ENCODE measurements at places on chromosomes 1 and 21.

GRCh38 chr1:46221749-46222148, 18.6 kb downstream of the LURAP1 start:
- no peak for DNase-seq

GRCh38 chr1:46533179-46533864, 18.1 kb downstream of the KNCN start:
- peak; percentile 42 for DNase-seq

DNA sequence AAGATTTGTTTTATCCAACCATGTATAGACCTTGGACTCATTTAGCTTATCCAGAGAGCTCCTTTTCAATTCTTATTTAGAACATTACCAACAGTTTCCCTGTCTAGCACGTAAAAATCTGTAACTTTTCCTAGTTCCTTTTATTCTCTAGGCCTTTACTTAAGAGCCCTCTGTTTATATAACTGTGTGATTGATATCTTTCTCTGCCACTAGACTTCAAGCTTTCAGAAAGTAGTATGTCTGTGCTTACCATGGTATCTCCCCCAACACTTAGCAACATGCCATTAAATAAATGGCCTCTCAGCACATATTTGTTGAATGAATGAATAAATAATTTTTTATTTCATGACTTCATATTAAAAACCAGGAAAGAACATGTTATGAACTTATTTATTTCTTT, 209.4 kb downstream of the PTPRC start:
- no peak for DNase-seq

DNA sequence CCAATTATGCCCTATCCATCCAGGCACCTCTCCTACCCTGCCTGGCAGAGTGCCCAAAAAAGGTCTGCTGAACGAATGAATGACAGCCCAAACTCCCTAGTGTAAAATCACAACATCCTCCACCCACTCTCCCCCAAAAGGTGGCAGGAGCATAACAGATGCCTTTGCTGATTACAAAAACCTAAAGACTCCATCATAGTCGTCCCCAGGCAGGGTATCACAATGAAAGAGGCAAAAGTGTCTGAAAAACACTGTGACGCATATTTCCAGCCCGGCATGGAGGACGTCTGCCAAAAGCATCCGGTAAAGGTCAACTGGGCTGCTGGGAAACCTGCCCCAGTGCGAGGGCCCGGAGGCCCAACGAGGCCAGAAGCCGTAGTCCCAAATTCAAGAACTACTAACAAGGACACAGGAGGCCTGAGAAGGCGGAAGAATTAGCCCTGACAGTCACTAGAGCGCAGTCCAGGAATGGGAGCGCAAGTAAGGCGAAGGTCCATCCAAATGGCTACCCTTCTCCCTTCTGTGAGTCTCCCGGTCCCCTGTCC, 576 bp downstream of the SMIM12 start:
- no peak for DNase-seq

DNA sequence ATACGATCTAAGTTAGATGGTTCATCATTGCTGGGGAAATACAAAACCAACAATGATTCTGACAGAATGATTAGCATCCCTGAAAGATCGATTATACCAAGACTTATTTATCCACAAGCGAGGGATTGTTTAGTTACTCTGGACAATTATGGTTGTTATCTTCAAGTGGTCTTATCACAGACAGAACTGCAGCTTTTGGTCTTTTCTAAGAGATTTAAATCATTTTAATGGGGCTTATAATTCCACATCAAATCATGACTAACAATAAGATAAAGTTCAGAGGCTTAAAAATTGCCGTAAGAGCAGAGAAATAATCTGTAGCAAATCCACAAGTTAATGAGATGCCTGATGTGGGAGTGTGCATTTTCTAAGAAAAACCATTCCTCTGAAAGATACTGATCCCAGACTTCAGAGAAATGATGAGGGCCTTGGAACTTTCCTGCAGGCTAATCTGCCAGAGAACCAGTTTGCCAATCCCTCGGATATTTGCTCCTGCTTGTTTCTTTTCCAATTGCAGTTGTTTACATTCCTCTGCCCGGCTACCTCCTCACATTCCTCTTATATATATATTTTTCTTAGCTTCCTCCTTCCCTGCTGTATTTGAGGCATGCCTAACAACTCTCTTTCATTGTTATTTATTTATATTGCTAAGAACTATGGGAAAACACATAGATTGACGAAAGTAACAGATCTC, 134.8 kb downstream of the BACH1 start:
- DNase-seq: no peak

- DNase-seq: no peak
Measured at GRCh38 chr1:37288900-37289299, 185.5 kb upstream of the ZC3H12A start.

- no peak for DNase-seq
Measured at GRCh38 chr21:30518876-30519275, 16.9 kb upstream of the KRTAP19-5 start.

DNA sequence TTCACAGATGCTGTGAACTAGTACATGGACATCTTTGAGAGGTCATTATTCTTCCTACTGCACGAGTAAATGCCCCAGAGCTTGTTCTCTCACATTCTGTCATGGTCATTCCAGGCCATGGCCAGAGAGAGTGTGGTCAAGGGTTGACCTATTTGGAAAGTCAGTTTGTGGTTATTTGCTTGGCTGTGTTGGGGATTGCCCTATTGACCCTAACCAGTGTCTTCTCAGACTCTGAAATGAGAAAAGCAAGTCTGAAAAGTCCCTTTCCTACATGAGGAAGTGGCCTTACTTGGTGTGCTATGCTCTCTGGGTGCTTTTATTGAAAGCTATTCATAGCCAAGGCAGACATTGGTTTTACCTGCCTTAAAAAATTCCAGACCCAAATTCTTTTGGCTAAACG, 26.6 kb downstream of the CLIC6 start:
- no peak for DNase-seq

- DNase-seq: no peak
Measured at GRCh38 chr21:15735409-15735808, 5.6 kb downstream of the USP25 start.

DNA sequence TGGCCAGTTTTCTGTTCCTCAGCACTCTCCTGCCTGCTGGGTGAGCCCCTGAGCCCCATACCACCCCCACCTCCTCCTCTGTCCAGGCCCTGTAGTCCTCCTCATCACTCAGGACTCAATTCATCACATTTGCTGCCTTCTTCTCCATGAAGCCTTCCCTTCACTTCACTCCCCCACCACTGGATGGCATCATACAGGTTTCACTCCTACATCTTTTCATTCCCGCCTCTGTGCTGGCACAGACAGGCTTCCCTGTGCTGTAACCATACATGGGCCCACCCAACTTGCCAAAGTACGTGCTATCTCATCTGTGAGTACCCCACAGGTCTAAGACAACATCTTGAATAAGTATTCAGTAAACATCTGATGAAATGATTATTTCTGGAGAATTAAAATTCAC, 56.9 kb downstream of the SLC45A1 start:
- DNase-seq: no peak

GRCh38 chr1:107952989-107953388, 12.0 kb downstream of the VAV3 start:
- no peak for DNase-seq

GRCh38 chr1:91091812-91092211, 70.0 kb upstream of the ZNF644 start:
- DNase-seq: no peak

DNA sequence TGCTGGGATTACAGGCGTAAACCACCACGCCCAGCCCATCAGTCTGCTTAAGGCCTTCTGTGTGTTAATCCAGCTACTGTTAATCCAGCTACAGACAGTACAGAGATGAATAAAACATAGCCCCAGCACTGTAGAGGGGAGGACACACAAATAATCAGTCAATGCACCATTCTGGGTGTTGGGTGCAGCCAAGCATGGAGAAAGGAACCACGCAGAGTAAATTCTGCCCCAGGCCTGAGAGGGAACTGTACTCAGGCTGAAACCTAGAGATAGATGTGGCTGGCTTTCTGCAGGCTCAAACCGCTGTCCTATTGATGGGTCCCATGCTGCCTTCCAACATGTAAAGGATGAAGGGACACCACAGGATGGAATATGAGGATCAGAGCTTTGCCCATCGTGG, 136.8 kb upstream of the IGSF21 start:
- DNase-seq: no peak

DNA sequence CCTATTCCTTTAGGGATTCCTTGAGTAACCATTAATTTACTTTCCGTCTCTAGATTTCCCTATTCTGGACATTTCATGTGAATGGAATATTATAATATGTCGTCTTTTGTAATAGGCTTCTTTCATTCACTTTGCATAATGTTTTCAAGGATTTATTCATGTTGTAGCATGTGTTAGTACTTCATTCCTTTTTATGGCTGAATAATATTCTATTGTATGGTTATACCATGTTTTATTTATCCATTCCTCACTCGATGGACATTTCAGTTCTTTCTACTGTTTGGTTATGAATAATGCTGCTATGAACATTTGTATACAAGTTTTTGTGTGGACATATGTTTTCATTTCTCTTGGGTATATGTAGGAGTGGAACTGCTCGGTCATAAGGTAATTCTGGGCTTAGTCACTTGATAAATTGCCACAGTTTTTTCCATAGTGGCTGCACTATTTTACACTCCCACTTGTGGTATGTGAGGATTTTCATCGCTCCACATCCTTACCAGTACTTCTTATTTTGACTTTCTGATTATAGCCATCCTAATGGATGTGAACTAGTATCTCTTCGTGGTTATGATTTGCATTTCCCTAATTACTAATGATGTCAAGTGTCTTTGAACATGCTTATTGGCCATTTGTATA, 17.7 kb downstream of the PPP2R5A start:
- DNase-seq: no peak

- DNase-seq: no peak
Measured at GRCh38 chr1:234868296-234869147, 258.5 kb upstream of the IRF2BP2 start.

GRCh38 chr1:231934797-231935196, 308.2 kb downstream of the DISC1 start:
- DNase-seq: no peak

- DNase-seq: no peak
Measured at GRCh38 chr1:26362331-26362730, 8.4 kb upstream of the CRYBG2 start.

DNA sequence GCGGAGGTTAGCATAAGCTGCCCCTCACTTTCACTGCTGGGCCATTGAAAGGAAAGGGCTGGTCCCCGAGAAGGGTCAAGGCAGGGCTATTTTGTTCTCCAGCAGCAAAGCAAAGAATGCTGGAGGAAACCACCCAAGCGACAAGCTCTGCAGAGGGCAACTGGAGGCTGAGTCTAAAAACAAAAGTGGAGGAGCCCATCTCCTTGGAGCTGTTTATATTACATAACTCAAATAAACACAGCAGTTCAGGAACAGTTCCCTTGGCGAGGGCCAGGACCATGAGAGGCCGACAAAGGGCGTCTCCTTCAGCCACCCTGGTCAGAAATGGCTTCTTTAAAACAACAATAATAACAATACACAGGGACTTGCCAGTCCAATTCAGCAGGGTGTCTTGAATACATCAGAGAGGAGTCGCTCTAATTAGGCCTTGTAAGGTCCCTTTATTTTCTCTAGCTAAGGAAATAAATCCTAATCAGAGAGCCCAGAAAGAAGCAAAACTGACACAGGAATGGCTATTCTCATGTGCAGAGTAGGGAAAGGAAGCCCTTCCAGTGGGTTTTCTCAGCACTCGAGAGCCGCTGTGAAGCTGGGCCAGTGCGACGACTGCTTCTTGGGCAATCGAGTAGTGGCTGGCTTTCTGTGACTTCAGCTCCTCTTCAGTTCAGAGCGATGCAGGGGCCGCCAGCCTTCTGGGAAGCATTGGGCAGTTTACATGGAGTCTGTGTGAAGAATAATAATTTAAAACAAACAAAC, 57.0 kb upstream of the TARBP1 start:
- DNase-seq: no peak

DNA sequence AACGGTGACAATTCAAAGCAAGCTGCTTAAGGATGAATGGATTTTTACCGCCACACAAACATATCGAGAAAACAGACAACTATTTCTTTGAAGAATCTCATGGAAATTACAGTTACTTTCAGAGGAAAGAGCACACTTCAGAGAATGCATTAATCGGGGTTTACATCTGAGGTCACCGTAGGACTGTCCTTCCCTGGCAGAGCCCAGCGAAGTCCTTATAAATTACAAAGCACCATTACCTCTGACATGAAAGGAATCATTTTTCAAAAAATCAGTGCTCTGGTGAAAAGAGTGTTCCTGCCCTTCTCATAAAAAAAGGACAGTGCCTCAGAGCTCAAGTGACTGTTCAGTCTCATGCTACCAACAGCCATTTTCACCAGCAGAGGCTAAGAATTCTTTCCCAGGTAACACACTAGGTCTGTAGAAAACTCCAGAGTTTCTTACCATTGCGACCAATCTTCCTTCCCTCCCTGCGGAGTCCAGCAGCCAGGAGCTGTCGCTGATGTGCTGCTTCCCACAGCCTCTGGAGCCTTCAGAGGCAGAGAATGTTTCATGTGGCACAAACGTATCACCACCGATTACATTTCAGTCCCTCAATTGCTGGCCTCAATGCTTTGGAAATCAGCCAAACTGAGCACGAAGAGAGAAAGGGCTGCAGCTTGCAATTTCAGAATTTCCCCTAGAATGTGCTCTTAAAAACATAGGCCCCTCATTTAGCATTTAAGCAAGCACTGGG, 75.4 kb downstream of the PLD5 start:
- DNase-seq: no peak

DNA sequence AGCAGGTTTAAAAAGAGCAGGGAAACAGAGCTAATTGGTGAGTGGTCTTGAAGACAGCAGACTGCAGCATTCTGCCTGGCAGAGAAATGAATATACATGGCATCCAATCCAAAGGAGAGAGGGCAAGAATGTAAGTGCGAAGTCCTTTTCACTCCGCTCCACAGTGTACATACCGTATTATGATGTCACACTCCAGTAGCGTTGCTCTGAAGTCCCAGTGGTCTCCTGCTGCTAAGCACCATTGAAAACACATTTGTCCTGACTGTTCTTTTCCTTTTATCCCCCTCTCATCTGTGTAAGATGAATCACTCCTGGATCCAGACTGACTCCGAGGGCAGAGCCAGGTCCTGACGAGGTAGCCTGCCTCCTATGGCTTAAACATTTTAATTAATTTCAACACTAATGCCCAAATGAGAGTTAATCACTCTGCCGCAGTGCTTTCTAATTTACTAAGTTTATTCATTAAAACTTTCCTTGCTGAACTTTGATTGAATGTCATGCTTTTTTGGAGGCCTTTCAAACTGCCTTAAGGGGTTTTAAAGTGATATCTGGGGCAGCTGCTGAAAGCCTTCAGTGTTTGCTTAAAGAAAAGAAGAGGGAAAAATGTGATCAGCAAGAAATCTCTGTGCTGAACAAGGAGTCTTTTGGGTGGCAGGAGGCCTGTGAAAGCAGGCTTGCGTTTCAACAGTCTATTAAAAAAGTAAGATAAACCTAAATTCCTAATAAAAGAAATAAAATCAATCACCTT, 227.2 kb downstream of the ATG4C start:
- DNase-seq: no peak

GRCh38 chr1:235650341-235651169, 971 bp upstream of the GNG4 start:
- no peak for DNase-seq

- DNase-seq: no peak
Measured at GRCh38 chr1:41889506-41890414, 29.0 kb downstream of the HIVEP3 start.

All from activated gamma-delta T cell (primary cell).